ENCODE measurements at places on chromosomes 11 and 22. TPM values are rescaled to one million over a fixed set of nuclear protein-coding genes. Genes with fewer than 3 reads are reported as not detected.

DNA sequence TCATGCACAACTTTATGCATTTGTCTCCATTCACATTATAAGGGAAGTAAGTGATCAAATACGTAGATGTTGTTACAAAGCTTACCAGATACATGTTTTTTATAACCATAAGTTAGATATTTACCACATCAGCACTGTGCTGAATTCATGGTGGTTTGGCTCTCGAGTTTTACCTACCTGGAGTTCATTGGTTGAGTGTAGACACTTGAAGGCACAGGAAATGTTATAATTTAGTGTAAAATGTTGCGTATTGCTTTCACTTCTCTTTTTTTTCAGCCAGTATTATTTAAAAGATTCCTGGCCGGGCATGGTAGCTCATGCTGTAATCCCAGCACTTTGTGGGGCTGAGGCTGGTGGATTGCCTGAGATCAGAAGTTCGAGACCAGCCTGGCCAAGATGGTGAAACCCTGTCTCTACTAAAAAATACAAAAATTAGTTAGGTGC, 53.1 kb upstream of the GRK2 start:
- no peak for DNase-seq

DNA sequence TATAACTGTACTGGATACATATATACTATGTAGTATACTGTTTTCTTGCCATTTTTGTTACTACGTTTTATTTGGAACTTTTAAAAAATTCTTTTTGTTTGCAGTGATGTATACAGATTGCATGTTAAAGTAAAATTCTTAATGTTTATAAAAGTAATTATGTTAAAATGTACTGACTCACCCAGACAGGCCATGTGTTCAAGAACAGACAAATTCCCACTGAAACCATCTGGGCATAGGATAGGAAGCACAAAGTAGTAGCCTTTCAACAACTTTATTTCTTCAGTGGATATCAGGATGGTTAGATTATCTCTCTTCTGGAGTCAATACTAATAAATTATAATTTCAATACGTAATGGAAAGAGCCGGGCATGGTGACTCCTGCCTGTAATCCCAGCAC, 19.8 kb downstream of the PRMT3 start:
- DNase-seq, result no peak

Gene OR52E8
- not detected for total RNA-seq

Gene PGA5
- not detected for total RNA-seq

All from epithelial cell of proximal tubule (primary cell).